ENCODE measurements at places on chromosomes 13 and 19.
A peak's percentile ranks its signal among the peaks of the same experiment; 100 is the strongest.

DNA sequence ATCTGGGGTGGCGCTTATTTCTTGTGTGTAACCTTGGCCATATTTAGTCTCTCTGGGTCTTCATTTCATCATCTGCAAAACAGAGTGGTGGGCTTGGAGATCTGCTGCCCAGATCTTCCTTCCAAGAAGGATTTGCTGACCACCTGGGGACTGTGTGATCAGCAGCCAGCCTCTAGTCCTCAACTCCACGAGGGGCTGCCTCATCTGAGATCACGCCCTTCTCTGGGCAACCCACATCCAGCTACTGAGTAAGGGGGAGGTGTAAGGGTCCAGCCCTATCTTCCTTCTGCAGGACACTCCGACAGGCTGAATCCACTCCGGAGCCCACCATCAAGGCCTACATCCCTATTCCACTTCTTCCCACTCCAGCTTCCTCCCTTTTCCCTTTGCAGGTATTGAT lies 57.9 kb downstream of the CHST8 start:
- no peak for DNase-seq

DNA sequence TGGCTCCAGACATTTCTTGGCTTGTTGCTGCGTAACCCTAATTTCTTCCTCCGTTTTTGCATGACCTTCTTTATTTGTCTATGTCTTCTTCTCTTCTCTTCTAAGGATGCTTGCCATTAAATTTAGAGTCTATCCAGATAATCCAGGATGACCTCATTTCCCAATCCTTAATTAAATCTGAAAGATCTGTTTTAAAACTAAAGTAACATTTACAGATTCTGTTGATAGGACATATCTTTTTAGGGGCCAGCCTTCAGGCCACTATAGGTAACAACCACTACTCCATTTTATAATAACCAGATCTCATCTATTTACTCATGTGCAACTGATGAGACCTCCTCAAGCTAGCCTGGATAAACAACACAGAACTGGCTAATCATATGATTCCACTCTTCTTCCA lies 490.5 kb upstream of the SLC10A2 start:
- DNase-seq = no peak

- no peak for DNase-seq
Measured at GRCh38 chr19:28039677-28040381, 1173.1 kb downstream of the UQCRFS1 start.

- no peak for DNase-seq
Measured at GRCh38 chr13:96794669-96795068, 199.6 kb downstream of the OXGR1 start.

- DNase-seq = no peak
Measured at GRCh38 chr13:47399599-47399998, 502.7 kb upstream of the HTR2A start.

DNA sequence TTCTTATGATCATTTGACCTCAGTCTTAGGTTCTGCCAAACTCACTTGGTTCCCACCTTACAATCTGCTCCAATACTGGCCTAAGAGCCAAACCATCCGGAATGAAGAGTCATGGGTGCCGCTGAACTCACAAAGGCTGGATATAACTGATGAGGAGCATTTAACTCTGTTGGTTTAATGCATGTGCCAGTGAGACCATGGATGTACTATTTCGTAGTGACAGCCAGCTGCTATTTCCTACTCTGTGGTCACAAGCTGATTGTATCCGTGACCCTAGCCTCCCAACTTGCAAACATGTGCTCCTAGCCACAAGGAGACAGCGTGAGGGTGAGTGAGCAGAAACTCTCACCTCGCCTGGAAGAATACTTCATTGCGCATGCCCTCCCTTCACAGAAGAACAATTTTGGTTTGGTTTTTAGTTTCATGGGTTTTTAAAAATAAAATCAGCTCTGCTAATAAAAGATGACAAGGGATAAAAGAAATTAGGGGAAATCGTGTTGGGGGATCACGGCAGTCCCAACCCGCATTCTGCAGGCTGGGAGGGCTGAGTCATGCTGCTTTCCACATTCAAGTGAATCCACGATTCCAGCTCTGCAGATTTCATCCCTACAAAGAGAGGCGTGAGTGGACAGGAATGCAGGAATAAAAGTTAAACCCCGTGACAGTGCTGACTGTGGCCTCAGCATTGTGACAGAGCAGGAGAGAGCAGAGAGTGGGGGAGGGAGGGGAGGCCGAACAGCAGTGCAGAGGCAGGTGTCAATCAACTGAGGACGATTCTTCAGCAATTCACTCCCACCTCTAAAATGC lies 66.8 kb upstream of the RAP2A start:
- no peak for DNase-seq

DNA sequence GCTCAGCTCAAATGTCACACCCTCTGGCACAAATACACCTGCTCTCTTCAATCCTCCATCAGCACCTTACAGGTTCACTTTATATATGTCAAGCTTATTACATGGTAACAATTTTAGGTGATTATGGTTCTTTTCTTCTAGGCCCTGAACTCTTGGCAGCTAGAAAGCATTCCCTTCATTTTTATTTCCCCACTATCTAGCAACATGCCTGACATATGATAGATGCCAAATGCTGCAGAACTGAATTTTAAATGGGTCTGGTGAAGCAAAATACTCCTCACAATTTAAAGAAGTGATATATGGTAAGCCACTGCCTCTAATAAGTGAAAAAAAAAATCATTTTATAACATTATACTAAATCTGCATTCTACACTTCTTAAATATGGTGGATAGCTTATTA lies 95.2 kb downstream of the USP12 start:
- peak; percentile 51 for DNase-seq

- no peak for DNase-seq
Measured at GRCh38 chr19:28042516-28042915, 1170.4 kb downstream of the UQCRFS1 start.
